Activated naive CD8-positive, alpha-beta T cell treated with anti-CD3 and anti-CD28 coated beads for 36 hours (primary cell): ENCODE measurements at places on chromosomes 12 and 14.

DNA sequence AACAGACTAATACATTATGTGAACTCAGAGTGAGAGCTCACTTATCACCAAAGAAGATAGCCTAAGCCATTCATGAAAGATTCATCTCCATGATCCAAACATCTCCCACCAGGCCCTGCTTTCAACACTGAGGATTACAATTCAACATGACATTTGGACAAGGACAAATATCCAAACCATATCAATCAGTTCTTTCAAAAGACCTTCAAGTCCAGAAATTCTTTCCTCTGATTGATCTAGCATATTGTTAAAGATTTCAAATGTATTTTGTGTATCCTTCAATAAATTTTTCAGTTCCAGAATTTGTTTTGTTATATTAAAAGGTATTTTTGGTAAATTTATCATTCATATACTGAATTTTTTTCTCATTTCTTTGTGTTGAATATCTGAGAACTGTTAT, 1055.8 kb downstream of the SLC6A15 start:
- no peak for DNase-seq

DNA sequence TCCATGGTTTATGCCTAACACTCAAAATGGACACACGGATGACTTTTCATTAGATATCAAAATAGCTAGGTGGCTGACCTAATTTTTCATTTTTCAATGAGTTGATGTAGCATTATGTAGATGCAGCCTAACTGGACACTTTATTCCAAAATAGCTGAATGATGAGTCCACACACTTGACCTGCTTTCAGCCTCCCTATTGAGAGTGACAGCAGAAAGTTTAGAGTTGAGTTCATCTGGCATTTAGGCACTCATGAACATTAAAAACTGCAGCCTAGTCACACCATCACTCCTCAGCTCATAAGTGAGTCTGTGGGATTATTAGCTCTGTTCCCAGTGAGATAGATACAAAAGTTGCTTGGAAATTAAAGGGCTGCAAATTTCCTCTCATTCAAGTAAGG, 307.3 kb upstream of the PRKD1 start:
- no peak for DNase-seq

DNA sequence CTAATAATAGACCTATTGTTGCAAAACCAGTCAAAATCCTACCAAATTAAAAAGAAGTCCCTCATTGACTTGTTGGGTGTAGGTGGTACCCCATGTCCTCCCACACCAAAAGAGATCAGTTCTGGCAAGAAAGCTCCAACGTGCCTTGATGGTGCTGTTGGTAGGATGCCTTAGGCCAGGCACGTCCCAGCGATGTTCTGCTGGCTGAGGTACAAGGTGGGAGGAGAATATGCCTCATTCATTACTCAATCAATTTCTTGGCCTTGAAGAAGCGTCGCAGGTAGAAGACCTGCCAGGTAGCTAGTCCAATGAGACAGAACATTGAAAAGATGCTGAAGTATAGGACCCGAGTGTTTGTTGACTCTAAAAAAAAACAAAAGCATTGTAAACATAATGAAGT, 7.8 kb upstream of the NEK9 start:
- no peak for DNase-seq

DNA sequence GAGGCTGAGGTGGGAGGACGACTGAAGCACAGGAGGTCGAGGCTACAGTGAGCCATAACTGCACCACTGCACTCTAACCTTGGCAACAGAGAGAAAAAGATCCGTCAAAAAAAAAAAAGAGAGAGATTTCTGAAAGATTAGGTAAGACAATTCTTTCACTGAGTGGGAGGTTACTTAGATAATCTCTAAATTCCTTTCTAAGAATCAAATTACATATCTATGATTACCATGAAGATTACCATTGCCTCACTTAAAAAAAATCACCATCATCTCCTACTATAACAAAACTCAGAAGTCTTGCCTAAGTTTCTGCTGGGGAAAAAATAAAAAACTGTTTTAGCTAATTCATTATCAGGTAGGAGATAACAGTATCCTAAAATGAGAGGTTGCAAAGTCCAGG, 366.7 kb downstream of the DUSP6 start:
- no peak for DNase-seq

GRCh38 chr12:103530307-103531066, 34.7 kb upstream of the C12orf42 start:
- DNase-seq, result no peak

DNA sequence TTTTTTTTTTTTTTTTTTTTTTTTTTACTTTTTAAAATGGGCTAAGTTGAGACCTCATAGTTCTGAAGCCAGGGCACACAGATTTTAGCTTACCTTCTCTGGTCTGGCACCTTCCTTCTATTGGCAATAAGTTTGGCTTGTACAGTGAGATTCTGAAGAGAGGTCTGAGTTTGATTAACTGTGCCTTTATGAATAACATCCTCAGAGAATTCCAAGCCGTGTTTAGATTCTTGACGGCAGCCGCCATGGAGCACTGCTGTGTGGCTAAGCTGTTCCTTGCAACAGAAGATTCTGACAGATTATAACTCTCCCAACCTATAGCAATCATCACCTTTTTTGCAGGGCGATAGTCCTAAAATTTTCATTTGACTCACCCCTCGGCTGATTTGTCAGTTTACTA, 354.9 kb upstream of the FAR2 start:
- DNase-seq, result no peak
